ENCODE measurements at places on chromosomes 1 and 21.

GRCh38 chr1:78377356-78377928, 113.3 kb upstream of the PTGFR start:
- no peak for DNase-seq

DNA sequence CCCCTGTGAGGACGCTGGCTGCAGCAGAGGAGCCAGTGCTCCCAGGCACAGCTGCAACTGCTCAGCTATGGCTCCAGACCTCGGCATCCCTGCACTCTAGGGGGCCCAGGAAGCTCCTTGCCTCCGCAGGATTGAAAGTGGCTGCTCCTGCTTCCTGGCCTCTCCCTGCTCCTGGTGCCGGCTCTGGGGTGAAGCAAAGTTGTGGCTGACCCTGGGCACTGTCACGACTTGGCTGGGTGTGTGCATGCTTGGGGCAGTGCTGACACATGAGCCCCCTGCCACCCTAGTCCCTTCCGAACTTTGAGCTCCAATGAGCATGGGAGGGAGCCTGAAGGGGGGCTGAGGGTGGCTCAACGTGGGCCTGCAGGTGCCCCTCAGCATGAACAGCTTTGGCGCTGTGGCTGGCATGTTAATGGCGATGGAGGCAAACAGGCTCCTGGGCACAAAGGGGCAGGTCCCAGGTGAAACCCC, 1512.2 kb downstream of the KCNT2 start:
- DNase-seq, result no peak

GRCh38 chr1:224457782-224458144, 23.2 kb upstream of the WDR26 start:
- no peak for DNase-seq

DNA sequence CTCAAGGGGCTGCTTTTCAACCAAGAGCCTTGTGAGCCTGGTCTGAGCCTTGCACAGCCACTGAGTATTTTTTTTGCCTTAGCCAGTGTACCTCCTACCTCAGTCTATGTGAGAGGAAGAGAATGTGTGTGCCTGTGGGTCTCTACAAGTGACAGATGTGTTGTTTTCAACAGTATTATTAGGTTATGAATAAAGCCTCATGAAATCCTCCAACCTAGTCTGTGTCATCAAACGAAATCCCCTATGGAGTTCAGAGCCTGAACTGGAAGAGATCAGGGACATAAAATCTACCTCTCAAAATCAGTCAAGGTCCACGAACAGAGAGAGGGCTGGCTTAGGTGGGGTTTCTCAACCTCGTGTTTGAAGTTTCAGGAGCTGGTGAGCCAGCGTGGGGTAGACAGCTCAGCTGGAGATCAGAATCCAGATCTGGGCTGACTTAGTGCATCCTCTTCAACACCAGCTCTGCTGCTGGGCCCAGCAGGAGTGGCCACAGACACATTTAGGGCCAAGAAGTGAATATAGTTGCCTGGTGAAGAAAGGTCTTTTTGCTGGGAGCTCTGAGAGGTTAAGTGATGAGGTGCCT, 8.2 kb downstream of the XKR8 start:
- no peak for DNase-seq

GRCh38 chr1:28306301-28306949, 22.4 kb upstream of the MED18 start:
- DNase-seq, result no peak

DNA sequence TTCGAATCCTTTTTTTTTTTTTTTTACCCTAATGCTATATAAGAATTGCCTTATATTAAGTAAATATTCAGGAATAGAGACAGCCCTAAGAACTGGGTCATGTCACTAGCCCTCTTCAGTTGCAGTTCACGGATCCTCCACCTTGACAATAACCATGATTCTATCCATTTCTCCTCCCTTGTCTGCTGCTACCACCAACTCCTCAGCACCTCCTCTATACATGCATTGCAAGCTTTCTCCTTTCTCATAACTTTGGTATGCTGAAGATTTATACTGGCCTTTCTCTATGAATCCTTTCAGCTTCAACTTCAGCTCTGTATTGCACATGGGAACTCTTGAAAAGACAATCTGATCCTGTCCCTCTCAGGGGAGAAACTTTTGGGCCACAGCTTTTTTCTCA, 14.3 kb upstream of the DR1 start:
- no peak for DNase-seq

DNA sequence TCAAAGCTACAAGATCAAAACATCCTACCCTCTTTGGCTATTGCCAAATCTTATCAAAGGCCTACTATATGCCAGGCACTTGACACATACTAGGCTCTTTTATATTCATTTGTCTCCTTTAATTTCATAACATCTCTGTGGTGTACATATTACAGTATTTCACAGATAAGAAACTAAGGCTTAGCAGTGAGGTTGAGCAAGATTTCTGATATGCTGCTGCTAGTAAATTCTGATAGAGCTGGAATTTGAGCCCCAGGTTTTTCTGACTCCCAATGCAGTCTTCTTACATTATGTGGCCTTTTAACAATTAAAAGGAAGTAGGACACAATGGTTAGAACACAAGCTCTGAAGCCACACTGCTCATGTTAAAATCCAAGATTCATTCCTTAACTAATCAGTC, 16.8 kb downstream of the CCDC185 start:
- no peak for DNase-seq
